ENCODE measurements at places on chromosomes 4 and X. TPM values are rescaled to one million over a fixed set of nuclear protein-coding genes. Genes with fewer than 3 reads are reported as not detected.
A peak's percentile ranks its signal among the peaks of the same experiment; 100 is the strongest.

GRCh38 chr4:139035650-139036049 is 20.1 kb downstream of the NOCT start:
- H3K27ac ChIP-seq, result no peak overlapping the region
- H3K4me1 ChIP-seq, result no peaks in the 10 kb centered on the region
- no peak overlapping the region for H3K4me3 ChIP-seq
- DNase-seq, result no peak
- peaks cover 22% of the 10 kb centered on the region for H3K36me3 ChIP-seq
- H3K27me3 ChIP-seq, result no peaks in the 10 kb centered on the region

- H3K36me3 ChIP-seq, result no peaks in the 10 kb centered on the region
- no peak overlapping the region for H3K27ac ChIP-seq
- DNase-seq, result no peak
- no peaks in the 10 kb centered on the region for H3K27me3 ChIP-seq
- H3K4me3 ChIP-seq, result no peak overlapping the region
Measured at GRCh38 chr4:175559526-175559925, 252.5 kb downstream of the GPM6A start.

GRCh38 chrX:133094098-133094731 is 2.7 kb downstream of the USP26 start:
- H3K27me3 ChIP-seq, result no peaks in the 10 kb centered on the region
- DNase-seq, result no peak
- H3K4me1 ChIP-seq, result no peaks in the 10 kb centered on the region
- H3K27ac ChIP-seq, result no peak overlapping the region

The CXCL10 gene
- 25.6 TPM for polyA plus RNA-seq

DNA sequence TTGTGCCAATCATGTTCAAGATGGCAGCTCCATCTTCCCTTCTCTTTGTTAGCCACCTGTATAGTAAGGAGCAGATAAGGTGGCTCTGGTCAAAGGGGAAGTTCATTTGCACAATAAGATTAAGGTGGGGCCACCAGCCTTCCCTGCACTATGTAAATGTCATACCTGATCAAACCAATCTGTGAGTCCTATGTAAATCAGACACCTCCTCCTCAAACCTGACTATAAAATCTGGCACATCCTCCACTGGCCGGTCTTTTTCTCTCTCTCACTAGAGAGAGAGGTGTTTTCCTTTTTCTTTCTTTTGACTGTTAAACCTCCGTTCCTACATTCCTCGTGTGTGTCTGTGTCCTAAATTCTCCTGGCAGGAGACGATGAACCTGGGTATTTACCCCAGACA is 572.5 kb upstream of the AADAT start:
- no peak overlapping the region for H3K4me3 ChIP-seq
- H3K27ac ChIP-seq, result no peak overlapping the region

The GPC3 gene
- polyA plus RNA-seq, result 2.5 TPM

DNA sequence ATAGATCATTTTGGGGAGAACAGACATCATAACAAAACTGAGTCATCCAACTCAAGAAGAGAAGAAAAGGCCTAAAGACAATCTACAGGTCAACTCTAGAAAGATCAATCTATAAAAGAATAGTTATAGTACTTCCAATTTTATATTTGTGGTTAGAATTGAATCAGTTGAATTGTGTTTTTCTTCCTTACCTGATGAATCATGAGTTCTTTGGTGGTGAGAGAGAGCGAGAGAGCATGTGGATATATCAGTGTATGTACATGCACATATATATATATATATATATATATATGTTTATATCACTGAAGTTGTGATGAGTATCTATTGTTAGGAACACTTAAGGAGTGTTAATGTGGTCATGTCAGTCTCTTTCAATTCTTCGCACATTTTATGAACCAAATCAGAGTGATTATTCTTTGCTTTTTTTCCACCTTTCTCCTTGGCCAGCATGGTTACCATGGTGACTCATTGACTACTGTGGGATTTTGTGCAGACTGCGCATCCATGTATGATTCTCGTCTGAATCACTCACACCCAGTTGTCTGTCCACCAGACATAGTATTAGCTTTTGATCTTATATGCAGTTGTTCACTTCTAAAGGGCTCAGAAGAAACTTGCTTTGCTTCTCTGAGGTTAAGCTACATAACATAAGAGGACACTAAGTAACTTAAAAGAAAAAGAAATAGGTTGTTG is 90.4 kb upstream of the RAB40AL start:
- DNase-seq, result no peak
- H3K27ac ChIP-seq, result no peak overlapping the region
- peaks cover 11% of the 10 kb centered on the region for H3K36me3 ChIP-seq

GRCh38 chr4:31417040-31417439 is 696.9 kb downstream of the PCDH7 start:
- no peak overlapping the region for H3K4me3 ChIP-seq
- H3K4me1 ChIP-seq, result no peaks in the 10 kb centered on the region
- DNase-seq, result no peak
- H3K27me3 ChIP-seq, result no peaks in the 10 kb centered on the region
- H3K27ac ChIP-seq, result no peak overlapping the region

GRCh38 chr4:78205591-78205990 is 148.5 kb downstream of the FRAS1 start:
- no peaks in the 10 kb centered on the region for H3K36me3 ChIP-seq
- no peak overlapping the region for H3K4me3 ChIP-seq
- no peaks in the 10 kb centered on the region for H3K27me3 ChIP-seq
- DNase-seq, result no peak

GRCh38 chrX:150504397-150505182 is 63.8 kb upstream of the MTM1 start:
- no peak for DNase-seq
- H3K36me3 ChIP-seq, result no peaks in the 10 kb centered on the region
- H3K27ac ChIP-seq, result no peak overlapping the region
- no peak overlapping the region for H3K4me3 ChIP-seq
- peaks cover 37% of the 10 kb centered on the region for H3K4me1 ChIP-seq

The GRPR gene
- polyA plus RNA-seq, result not detected

GRCh38 chr4:174763454-174764104 is 65.5 kb downstream of the GLRA3 start:
- no peak overlapping the region for H3K27ac ChIP-seq
- H3K36me3 ChIP-seq, result no peaks in the 10 kb centered on the region
- DNase-seq, result no peak
- H3K4me1 ChIP-seq, result no peaks in the 10 kb centered on the region
- no peak overlapping the region for H3K4me3 ChIP-seq
- H3K27me3 ChIP-seq, result no peaks in the 10 kb centered on the region

DNA sequence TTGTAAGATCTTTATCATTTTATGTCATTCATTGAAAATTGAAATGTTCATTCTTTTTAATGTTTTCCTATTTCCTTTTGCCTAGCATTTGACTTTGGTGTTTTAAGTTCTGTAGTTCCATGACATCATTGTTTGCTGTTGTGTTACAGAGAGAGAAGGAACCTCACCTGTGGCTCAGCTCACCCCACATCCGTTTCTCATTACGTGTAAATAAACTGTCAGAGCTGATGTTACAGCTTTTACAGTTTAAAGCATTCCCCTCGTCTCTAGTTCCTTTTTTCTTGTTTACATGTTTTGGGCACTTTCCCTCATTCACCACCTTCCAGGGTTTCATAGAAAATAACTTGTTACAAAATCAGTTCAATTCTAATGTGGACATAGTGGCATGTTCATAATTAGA is 137.2 kb downstream of the FNIP2 start:
- DNase-seq, result peak; percentile 27
- no peaks in the 10 kb centered on the region for H3K27me3 ChIP-seq
- H3K4me3 ChIP-seq, result no peak overlapping the region
- H3K27ac ChIP-seq, result no peak overlapping the region
- H3K4me1 ChIP-seq, result peaks cover 17% of the 10 kb centered on the region
- H3K36me3 ChIP-seq, result peaks cover 9% of the 10 kb centered on the region

DNA sequence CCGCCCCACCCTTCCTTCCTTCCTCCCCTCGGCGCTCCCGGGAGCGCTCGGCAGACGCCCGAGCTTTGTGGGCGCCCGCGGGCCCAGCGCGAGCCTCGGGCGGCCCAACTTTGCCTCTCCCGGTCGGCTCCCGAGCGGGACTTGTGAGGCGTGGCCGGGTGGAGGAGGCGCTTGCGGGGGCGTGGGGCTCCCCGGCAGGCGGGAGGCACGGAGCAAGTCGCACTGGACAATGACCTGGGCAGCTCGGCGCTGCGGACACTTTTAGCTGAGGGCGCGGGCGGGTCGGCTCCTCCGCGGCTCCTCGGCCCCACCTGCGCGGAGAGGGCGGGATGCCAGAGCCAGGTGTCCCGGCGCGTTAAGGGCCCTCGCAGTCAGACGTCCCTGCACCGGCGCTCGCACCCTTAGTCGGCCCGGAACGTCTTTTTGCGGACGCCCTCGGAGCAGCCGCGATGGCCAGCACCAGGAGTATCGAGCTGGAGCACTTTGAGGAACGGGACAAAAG is 385 bp downstream of the DCLK2 start:
- no peaks in the 10 kb centered on the region for H3K36me3 ChIP-seq
- peak; percentile 80 for DNase-seq
- H3K27ac ChIP-seq, result peak overlapping the region; percentile 82
- peak overlapping the region; percentile 76 for H3K4me3 ChIP-seq
- peaks cover 12% of the 10 kb centered on the region for H3K27me3 ChIP-seq

The FAM149A gene
- 16.1 TPM for polyA plus RNA-seq

The TNMD gene
- polyA plus RNA-seq, result not detected

GRCh38 chr4:183621875-183622274 is 37.1 kb downstream of the RWDD4 start:
- H3K27me3 ChIP-seq, result no peaks in the 10 kb centered on the region
- no peaks in the 10 kb centered on the region for H3K36me3 ChIP-seq
- no peak for DNase-seq

The ADRA2C gene
- not detected for polyA plus RNA-seq

The IDUA gene
- polyA plus RNA-seq, result 21.9 TPM

DNA sequence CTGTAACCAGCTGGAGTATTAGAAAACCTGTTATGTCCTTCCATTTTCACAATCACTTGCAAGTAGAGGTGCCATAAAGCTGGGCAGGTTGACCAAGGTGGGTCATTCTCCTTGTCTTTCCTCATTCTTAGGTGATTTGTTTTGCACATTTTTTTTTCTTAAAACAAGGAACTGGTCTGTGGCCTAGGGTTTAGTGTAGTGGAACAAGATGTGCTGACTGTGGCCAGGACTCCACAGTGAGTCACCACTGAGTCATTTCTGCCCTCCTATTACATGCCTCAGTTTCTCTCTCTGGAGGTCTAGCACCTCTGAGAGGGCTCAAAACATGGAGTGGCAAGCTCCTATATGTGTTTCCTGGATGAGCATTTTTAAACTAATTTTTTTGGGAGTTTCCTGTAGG is 355.9 kb downstream of the GPM6A start:
- no peak overlapping the region for H3K27ac ChIP-seq
- H3K36me3 ChIP-seq, result no peaks in the 10 kb centered on the region
- no peaks in the 10 kb centered on the region for H3K27me3 ChIP-seq
- no peak for DNase-seq

GRCh38 chr4:89268679-89269078 is 38.9 kb downstream of the GPRIN3 start:
- H3K36me3 ChIP-seq, result no peaks in the 10 kb centered on the region
- DNase-seq, result no peak
- no peak overlapping the region for H3K27ac ChIP-seq
- no peak overlapping the region for H3K4me3 ChIP-seq

Measured in stomach (tissue), 19 donors.